Epithelial cell of prostate (primary cell): ENCODE measurements at places on chromosomes 1 and 21.

- DNase-seq, result no peak
These were observed 147.0 kb downstream of the NRIP1 start for GRCh38 chr21:14917762-14918161.

DNA sequence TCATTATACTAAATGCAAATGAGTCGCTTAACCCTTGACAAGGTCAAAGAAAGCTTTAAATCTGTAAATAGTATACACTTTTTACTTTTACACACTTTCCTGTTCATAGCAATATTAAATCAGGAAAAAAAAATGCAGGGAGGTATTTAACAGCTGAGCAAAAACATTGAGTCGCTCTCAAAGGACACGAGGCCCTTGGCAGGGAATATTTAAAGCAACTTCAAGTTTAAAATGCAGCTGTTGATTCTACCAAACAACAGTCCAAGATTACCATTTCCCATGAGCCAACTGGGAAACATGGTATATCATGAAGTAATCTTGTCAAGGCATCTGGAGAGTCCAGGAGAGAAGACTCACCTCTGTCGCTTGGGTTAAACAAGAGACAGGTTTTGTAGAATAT, 62.7 kb downstream of the CAPN2 start:
- DNase-seq, result no peak

DNA sequence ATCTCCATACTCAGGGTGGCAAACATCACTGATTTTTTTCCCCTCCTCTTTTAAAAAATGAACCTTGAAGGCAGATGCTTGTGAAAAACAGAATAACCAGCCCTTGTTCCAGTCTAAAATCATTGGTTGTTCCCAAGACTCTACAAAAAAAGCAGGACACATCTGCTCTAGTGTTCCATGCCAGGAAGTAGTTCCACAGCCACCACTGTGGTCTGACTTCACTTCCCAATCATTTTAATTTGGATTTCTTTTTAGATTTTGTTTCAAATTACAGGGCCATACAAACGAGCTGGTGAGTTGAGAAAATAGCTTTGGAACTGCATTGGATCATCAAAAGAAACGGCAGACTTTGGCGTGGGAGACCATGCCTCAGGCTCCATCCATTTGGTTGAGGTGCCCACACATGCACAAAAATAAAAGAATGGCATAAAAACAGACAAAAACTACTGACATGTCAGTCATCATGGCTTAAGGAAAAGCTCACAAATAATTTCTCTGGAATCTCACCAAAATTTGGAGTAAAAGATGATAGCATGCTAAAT, 210.0 kb downstream of the GABPA start:
- DNase-seq, result no peak

DNA sequence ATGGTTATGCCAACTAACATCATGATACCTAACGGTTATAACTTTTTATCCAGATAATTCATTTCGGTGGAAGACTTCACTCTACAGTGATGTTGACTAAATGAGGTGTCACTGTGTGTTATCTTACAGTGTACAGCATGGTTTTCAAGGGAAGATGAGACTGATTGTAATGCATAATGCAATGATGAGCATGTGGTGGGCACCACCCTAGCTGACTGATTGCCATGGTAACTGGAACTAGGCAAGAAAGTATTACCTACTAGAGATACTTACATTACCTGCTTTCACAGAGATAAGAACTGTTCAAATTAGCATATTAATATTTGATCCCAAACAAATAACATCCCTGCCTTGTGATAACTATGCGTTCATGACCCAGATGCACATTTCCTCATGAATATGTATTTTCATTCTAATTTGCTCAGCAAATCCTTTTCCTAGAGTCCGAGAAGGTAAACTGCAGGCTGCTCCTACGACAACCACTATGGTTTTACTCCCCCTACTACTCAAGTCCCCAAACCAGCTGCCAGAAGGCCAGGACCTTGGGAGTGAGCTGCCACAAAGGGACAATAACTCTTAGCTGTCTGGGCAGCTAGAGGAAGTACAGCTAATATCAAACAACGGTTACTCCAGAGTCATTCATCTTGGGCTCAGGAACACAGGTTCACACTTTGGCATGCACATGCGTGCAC, 29.2 kb downstream of the TRABD2B start:
- no peak for DNase-seq

DNA sequence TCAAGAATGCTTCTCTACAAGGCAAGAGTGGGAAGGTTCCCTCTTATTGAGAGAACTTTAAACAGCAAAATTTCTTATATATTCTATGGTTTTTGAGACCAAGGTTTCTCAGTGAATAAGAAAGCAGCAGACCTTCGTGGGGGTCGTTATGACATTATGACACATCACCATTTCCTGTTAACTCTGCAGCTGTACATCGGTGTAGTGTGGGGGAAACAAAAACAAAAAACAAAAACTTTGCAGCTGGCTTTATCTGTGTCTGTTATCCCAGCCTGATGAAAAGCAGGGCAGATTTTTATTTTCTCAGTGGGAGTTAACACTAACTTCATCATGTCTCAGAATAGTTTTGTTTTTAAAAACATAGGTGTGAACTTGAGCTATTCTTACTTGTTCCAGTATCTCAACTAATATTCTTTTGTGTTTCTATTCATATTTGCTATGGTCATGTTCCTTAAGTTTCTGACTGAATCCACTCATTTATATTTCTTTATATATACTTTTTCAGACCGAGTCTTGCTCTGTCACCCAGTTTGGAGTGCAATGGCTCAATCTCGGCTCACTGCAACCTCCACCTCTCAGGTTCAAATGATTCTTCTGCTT, 2.1 kb downstream of the SDE2 start:
- DNase-seq, result no peak
